ENCODE measurements at places on chromosomes 13 and 19.
A peak's percentile ranks its signal among the peaks of the same experiment; 100 is the strongest.

GRCh38 chr13:20391597-20392452 is 133.8 kb downstream of the CRYL1 start:
- DNase-seq, result no peak

GRCh38 chr19:50922317-50922853 is 11.2 kb upstream of the KLK4 start:
- peak; percentile 67 for DNase-seq

DNA sequence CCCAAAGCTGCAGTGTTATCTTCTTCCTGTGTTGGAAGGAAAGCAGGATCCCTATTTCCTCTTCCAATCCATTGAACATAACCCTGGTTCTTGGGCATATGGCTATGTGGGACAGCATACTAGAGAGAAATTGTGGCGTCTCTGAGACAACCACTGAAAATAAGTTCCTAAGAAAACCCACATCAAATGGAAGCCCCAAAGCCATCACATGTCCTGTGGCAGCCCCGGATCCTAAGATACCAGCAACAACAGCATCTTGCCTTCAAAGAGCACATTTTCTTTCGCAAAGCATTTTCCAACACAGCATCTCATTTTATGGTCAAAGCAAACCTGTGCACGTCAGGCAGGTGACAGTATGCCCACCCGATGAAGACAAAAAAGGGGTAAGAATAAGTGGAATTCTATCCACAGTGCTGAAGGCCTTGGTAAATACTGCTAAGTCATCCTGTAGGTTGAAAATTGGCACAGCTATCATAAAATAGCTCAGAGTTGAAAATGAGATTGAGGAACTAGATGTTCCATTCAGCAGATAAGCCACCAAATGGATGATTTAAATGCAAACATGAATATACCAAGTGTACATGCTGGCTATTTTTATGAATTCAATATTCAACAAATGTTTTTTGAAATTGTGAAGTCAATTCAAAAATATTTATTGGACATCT is 232.2 kb downstream of the DLEU7 start:
- peak; percentile 30 for DNase-seq

DNA sequence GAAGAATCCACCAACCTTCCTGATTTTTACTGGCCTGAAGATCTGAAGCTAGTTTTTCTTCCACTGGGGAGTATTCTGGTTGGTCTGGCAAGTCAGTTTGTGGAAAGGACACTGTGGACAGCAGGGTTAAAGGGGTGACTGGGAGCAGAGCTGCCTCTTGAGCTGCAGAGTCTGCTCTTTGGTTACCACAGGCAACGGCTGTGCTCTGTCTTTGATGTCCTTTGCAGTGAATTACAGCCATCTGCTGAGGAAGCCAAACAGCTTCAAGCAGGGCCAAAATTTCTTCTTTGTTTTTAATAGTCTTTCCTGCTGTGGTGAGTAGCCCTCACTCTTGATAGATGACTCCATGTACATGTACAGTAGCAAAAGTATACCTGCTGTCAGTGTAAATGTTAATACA is 75.7 kb downstream of the ZNF100 start:
- no peak for DNase-seq

DNA sequence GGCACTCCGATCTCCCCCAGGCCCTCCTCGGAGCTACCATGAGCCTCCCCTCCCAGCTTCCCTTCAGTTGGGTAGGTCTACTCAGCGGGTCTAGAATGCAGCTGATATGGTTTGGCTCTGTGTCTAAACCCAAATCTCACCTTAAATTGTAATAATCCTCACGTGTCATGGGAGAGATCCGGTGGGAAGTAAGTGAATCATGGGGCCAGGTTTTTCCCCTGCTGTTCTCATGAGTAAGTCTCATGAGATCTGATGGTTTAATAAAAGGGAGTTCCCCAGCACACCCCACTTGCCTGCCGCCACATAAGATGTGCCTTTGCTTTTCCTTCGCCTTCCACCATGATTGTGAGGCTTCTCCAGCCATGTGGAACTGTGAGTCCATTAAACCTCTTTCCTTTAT is 14.5 kb upstream of the DOCK9 start:
- no peak for DNase-seq

- no peak for DNase-seq
Observed at GRCh38 chr19:45999653-46000121, 4.4 kb downstream of the CCDC61 start.

DNA sequence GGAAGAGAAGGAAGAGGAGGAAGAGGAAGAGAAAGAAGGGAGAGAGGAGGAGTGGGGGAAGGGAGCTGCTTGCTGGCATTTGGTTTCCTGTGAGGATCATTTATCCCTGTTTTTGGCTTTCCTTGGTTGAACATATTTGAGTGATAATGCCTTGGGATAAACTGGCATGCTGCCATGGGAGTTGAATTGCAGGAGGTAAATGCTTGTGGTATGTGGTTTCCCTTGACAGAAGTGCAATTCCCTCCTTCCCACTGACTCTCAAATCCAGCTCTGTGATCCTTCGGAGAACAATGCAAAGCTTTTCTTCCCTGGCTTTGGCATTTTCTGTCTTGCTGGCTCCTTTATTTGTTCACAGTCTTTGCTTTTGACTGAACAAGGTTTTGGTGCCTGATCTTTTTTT is 27.2 kb upstream of the CBY2 start:
- DNase-seq, result no peak

- no peak for DNase-seq
Observed at GRCh38 chr19:29771708-29772414, 39.9 kb upstream of the CCNE1 start.

GRCh38 chr13:86765462-86765861 is 905.7 kb upstream of the SLITRK5 start:
- no peak for DNase-seq

DNA sequence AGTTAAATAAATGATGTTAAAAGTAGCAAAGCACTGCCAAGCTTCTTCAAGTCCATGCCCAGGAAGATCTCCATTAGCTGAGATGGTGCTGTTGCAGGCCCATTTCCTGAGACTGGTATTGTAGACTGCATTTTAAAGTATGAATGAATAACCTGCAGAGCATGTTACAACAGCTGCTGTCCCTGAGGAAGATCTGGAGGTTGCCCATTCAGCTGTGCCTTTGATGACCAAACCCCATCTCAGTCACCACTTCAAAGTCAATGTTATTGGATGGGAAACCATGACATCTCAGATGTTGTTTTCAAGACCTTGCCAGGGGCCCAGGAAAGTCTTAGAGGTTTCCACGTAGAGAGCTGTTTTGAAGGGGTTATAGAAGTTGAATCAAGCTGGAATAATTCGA is 281.3 kb downstream of the MTUS2 start:
- DNase-seq, result no peak

- no peak for DNase-seq
Observed at GRCh38 chr13:21287331-21287907, 111.0 kb downstream of the MRPL57 start.

DNA sequence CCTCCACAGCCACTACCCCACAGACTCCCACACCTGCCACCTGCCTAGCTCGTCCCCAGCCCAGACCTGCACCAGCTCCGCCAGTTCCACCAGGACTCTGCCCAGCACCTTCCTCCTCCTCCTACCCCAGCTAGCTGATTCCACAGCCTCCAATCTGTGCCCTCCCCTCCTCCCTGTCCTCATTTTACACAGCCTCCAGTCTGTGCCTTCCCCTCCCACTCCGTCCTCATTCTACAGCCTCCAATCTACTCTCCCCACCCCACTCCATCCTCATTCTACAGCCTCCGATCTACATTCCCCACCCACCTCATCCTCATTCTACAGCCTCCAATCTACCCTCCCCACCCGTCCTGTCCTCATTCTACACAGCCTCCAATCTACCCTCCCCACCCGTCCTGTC is 7.3 kb downstream of the MYDGF start:
- no peak for DNase-seq

- DNase-seq, result no peak
Observed at GRCh38 chr13:40509876-40510275, 156.6 kb downstream of the FOXO1 start.

GRCh38 chr13:105466376-105466775 is 1069.1 kb downstream of the EFNB2 start:
- DNase-seq, result no peak

DNA sequence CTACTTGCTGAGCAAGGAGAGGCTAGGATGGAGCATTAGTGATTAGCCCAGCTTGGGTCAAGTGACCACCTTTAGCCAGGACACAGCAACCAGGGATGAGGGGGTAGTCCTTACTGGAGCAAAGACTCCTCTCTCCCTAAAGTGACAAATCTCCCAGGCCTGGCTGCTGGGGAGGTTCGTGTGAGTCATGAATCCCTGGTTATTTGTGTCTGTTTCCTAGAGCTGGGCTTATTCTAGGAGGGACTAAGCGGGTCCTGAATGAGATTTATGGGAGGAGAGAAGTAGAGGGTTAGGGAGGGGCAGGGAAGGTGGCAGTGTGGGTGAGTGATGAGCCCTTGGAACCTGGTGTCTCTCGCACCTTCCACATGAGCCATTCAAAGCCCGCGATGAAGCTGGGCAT is 487.3 kb downstream of the TSHZ3 start:
- DNase-seq, result no peak

DNA sequence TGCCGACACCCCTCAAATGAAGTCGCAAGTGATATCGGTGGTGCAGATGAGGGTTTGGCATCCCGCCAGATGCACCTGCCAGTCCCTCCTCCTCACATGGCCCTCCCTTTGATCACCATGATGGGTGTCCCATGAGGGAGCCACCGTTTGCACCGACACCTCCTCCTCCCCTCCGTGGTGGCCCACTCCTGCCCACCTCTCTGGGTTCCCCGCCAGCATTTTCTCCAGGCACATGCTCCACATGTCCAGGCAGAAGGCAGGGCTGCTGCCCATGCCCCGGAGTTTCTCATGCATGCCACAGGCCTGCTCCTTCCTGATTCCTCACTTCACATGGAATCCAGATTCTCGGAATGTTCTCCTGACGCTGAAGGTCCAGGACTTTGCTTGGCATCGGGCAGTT is 49.3 kb downstream of the COL4A2 start:
- no peak for DNase-seq

All from CD8-positive, alpha-beta T cell (primary cell).